ENCODE measurements at places on chromosomes 4 and X.

GRCh38 chrX:42119076-42119475 lies 195.7 kb upstream of the CASK start:
- DNase-seq: no peak

DNA sequence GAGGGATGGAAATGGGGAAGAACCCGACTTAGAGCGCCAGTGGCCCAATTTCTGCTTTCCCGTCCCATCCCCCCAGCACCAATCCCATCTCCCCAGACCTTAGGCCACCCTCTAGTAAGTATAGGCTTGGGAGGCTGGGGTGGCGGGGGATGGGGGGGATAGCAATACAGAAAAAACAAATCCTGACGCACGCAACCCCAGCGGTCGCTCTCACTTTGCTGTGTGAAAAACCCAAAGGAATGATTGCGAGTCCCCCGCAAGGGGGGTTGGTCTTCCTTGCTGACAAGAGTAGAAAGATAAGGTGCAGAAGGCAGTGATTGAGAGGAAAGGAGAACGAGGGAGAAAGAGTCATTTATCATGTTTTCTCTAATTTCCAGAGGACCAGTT lies 863 bp downstream of the CPE start:
- DNase-seq: no peak

GRCh38 chr4:43564591-43564990 lies 672.1 kb downstream of the GRXCR1 start:
- DNase-seq: no peak

GRCh38 chr4:136925203-136925602 lies 607.1 kb downstream of the PCDH18 start:
- DNase-seq: no peak

DNA sequence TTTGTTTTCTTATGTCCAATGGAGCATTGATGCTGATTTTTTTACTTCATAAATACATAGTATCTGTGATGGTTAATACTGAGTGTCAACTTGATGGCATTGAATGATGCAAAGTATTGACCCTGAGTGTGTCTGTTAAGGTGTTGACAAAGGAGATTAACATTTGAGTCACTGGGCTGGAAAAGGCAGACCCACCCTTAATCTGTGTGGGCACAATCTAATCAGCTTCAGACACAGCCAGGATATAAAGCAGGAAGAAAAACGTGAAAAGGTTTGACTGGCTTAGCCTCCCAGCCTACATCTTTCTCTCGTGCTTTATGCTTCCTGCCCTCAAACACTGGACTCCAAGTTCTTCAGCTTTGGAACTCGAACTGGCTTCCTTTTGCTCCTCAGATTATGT lies 230.6 kb upstream of the SPRY1 start:
- DNase-seq: no peak

DNA sequence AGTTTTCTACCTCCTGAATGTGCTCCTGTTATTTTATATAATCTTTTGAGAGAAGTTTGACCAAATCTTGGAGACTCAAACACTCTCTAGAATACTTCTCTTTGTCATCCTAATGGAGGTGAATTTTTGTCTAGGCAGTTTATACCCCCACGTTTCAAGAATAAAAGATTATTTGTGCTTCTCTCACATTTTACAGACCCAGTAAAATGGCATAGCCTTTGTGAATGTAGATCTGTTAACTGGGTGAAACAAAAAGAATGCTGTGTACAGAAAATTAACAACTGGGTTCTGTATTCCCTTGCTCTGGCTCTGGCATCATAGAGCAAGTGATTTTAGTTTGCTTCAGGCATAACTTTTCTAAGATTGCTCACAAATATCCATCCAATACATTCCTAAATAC lies 26.1 kb downstream of the GASK1B start:
- DNase-seq: no peak

- DNase-seq: no peak
Measured at GRCh38 chr4:105107095-105107856, 39.4 kb upstream of the TET2 start.

GRCh38 chr4:110634350-110635162 lies 11.7 kb upstream of the PITX2 start:
- DNase-seq: no peak

DNA sequence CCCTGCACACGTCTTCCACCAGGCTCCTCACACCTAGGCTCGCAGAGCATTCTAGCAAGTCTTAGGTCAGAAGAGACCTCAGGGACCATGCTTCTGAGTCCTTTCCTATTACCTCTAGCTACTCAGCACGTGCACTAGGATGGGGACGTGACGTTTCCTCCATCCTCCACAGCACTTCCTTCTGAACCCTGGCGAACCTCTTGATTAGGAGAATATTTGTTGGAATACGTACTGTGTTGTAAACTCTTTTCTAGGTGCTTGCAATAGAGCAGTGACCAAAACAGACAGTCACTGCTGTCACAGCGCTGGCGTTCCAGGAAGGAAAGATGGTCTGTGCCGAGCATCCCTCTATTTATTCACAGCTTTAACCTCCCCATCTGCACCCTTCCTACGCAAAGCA lies 12.9 kb upstream of the TENM3 start:
- no peak for DNase-seq

DNA sequence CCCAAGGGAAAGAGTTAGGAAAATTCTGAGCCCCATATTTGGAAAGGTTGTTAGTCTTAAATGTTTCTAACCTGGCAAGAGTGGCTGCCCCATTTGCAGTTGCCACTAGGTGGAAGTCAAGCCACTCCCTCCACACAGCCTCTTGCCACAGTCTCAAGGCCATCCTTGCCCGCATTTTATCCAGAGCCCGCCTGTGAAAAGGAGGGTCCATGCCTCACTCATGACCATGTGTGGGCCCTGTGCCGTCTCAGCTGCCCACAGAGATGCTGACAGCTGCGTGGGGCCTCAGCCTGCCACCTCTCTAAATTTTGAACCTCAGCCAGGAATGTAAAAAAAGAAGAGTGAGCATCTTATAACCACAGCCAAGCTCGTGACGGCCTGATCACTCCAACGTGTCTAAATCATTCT lies 201.5 kb upstream of the FAM241A start:
- no peak for DNase-seq

DNA sequence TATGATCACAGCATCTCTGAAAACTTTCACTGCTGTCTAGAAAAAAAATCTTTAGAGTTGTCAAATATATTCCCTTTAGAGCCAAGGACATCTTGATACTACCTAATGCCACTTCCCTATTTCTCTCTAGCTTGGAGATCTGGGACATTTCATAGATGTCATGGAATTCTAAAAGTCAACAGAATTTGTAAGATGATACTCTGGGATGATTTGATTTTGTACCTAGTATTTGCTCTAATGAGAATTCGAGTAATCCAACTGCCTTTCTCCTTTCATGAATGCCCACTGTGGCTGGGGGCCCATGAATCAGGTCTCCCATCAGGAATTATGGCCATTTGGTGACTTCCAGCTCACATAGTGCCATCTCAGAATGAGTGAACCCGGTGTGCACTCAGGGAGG lies 73.2 kb downstream of the NHS start:
- DNase-seq: no peak

GRCh38 chrX:2474280-2474962 lies 26.4 kb downstream of the DHRSX start:
- no peak for DNase-seq

DNA sequence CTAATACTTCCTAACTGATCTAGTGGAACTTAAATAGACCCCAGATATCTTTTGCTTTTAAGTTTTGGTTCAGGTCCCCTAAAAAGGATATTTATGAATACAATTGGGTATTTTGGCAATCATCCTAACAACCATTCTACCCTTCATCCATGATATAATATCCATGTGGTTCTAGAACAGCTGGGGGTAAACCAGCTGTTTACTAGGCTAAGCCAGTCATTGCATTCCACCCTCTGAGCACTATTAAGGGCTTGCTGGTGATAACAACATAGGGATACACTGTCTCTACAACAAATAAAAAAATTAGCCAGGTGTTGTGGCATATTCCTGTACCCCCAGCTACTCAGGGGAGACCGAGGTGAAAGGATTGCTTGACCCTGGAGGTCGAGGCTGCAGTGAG lies 54.8 kb upstream of the MAPK10 start:
- no peak for DNase-seq

DNA sequence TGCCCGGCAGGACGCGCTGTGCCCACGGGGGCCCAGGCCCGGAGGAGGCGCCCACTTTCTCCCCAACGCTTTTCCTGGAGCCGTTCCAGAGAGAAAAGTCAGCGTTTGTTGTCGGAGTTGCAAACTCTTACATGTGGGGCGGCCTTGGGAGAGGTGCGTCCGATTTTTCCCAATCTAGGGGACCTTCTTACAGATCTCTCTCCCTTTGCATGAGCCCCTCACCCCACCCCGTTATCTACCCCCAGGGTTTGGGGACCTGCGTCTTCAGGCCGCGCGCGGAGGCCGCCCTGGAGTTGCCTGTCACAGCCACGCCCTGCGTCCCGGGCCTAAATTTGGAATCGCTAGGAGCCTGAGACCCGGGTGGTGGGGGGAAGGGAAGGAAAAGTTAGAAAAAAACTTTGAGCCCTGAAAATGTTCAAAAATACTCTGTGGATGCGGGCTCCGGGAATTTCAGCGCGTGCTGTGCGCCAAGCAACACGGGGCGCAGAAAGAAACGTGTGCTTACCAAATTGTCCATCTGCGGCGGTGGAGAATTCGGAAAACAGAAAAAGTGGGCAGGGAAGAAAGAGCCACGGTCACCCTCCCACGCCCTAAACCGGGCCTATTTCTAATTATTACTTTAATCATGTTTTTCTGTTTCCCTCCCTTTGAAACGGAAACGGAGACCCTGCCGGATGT lies 587 bp downstream of the CD99 start:
- DNase-seq: no peak

DNA sequence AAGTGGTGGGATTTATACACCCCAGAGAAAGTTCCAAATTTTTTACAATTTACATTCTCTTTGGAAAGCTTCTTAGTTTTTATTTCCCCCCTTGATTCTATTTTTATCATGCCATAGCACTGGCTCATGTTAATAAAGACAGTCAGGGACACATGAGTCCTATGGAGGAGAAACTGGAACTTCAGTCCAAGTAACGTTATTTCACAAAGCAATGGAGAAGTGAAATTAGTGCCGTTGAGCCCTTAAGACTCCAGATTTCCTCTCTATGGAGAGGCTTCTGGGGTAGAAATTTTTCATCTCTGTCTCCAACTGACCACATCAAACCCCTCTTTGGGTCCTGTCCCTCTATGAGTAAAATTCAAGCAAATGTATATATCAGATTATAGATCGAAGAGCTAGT lies 12.8 kb upstream of the TASL start:
- no peak for DNase-seq

DNA sequence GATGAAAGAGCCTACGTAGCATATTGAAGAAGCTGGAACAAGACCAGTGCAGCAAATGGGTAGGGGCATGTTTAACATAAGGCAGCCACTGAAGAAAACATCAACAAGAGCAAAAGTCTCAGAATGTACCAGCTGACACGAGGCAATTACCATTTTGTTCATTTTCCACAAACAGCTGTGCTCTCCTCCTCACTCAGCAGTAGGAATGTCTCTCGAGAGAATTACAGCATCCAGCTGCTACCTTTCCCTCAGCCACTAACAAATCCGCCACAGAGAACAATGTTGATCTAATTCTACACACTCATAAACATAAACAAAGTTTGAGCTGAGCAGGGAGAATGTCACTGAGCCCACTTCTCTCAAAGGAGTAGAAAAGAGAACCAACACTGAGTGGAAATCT lies 68.0 kb downstream of the OPHN1 start:
- no peak for DNase-seq

- DNase-seq: no peak
Measured at GRCh38 chr4:169241464-169241863, 29.3 kb downstream of the SH3RF1 start.

DNA sequence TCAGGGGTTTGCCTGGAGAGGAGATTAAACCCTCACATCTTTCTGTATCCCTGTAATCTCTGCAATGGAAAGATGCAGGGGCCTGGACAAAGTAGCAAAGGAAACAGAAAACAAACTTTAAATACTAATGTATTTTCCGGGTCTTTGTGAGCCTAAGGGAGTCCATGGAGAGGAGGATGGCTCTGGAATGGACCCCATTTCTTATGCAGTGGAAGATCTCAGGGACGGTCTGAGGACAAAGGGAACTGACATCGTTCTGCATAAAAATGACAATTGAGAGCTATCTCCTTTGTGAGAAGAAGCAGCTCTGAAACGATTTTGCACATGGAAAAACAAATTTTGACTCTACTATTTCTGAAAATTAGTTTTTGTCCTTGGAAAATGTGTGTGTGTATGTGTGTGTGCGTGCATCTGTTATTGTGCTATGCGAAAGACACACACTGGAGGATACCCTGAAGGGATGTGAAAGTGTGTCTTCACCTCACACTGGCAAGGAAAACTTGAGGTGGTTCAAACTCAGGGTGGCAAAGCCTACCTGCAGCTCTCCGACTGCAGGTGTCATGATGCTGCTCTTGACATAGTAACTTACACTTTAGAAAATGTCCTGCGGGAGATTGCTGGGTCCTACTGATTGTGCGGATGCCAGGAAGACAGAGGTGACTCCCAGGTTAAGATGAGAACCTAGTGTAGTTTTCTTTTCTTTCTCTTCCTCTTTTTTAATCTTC lies 126.4 kb upstream of the JADE1 start:
- DNase-seq: no peak

DNA sequence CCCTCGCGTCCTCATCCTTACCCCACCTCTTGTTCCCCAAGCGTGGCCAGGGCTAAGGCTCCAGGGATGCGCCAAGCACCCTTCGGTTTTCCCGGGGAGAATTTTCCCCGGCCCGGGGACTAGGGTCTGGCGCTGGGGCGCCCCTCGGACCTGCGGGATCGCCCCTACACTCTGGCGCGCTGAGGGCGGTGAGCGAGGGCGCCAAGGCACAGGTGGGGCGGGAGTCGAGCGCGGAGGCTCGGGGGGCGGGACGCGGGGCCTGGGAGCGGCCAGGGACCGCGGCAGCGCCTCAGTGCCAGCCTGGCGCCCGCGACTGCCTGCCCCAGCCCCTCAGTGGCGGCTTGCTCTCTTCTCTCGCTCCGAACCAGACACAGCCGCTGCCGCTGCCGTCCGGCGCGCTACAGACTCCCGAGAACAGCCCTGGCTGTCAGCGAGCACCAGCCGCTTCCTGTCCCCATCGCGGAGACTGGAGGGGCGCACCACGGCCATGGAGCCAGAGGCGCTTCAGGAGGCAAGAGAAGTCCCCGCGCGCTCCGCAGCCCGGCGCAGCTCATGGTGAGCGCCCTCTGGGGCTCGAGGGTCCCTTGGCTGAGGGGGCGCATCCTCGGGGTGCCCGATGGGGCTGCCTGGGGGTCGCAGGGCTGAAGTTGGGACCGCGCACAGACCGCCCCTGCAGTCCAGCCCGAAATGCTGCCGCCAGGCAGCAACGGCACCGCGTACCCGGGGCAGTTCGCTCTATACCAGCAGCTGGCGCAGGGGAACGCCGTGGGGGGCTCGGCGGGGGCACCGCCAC lies at the start of gene DRD5:
TSS of gene DRD5 (plus strand) at position 292 of the 793 bp plus-strand sequence. CDS start at position 688, 396 bp downstream.
- no peak for DNase-seq

GRCh38 chrX:93673056-93673868 lies at the start of gene NAP1L3:
NAP1L3 (minus strand) TSS chrX:93673578; CDS start chrX:93673304, 274 bp downstream.
- no peak for DNase-seq

- no peak for DNase-seq
Measured at GRCh38 chrX:4322916-4323315, 609.5 kb upstream of the PRKX start.

- DNase-seq: no peak
Measured at GRCh38 chr4:5640096-5640495, 68.3 kb downstream of the EVC2 start.
